ENCODE measurements at places on chromosomes 3 and 15. TPM values are rescaled to one million over a fixed set of nuclear protein-coding genes. Genes with fewer than 3 reads are reported as not detected.

ATP13A5 gene
- not detected for total RNA-seq

AP3B2 gene
- 0.79 TPM for total RNA-seq

TGM5 gene
- not detected for total RNA-seq

CIP2A gene
- 4.3 TPM for total RNA-seq

LEKR1 gene
- total RNA-seq = 0.26 TPM

All from bronchial smooth muscle cell (primary cell).